ENCODE measurements at places on chromosomes 4 and X. TPM values are rescaled to one million over a fixed set of nuclear protein-coding genes. Genes with fewer than 3 reads are reported as not detected.

ARHGAP24 gene
- total RNA-seq = 129 TPM

RNF128 gene
- total RNA-seq = under 0.01 TPM

ANKRD50 gene
- 75.4 TPM for total RNA-seq

XIAP gene
- total RNA-seq = 46.2 TPM

FGF5 gene
- 0.32 TPM for total RNA-seq

ZMYM3 gene
- 7.6 TPM for total RNA-seq

Measured in epithelial cell of umbilical artery (primary cell).